ENCODE measurements at places on chromosomes 4 and X.

GRCh38 chr4:161657616-161658015 is 506.2 kb downstream of the FSTL5 start:
- DNase-seq: no peak

- DNase-seq: no peak
Measured at GRCh38 chrX:105752338-105752956, 69.9 kb upstream of the NRK start.

DNA sequence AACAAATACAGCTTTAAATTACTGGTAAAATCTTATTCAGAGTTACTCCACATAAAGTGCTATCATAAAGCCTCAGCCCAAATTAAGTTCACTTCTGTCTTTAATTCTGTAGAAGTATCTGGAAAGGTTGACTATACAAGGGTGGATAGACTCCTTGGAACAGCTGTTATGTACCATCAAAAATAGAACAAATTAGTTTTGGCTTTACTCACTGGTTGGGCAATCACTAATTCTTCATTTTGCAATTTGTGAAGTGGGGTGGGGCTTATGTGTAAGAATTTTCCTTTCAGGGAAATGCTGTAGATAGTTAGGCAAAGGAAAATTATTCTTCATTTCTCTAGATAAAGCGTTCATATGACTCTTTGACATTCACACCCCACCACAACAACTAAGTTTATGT is 7.8 kb downstream of the DIAPH2 start:
- no peak for DNase-seq

GRCh38 chr4:52372269-52372668 is 286.8 kb downstream of the USP46 start:
- no peak for DNase-seq

- DNase-seq: no peak
Measured at GRCh38 chr4:128608006-128608405, 201.5 kb upstream of the JADE1 start.

- DNase-seq: no peak
Measured at GRCh38 chrX:40987413-40987812, 97.8 kb upstream of the USP9X start.

DNA sequence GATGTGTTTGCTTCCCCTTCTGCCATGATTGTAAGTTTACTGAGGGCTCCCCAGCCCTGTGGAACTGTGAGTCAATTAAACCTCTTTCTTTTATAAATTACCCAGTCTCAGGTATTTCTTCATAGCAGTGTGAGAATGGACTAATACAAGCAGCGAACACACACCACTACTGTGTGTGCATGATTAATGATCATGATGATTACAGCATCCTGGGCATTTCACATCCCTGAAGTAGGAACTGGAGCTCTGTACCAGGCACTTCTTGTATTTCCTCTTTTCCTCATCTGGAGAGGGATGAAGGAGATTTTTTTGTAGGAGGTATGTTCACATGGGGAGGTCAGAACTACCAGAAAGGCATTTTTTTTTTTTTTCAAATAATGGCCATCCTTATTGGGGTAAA is 60.8 kb downstream of the PPM1K start:
- no peak for DNase-seq
